Head of caudate nucleus (tissue), 42 donors: ENCODE measurements at places on chromosomes 3 and 15.

GRCh38 chr15:80788536-80788935 lies 9.4 kb downstream of the CEMIP start:
- DNase-seq: no peak

GRCh38 chr3:189513281-189514117 lies 117.7 kb upstream of the TP63 start:
- peak; percentile 13 for DNase-seq

DNA sequence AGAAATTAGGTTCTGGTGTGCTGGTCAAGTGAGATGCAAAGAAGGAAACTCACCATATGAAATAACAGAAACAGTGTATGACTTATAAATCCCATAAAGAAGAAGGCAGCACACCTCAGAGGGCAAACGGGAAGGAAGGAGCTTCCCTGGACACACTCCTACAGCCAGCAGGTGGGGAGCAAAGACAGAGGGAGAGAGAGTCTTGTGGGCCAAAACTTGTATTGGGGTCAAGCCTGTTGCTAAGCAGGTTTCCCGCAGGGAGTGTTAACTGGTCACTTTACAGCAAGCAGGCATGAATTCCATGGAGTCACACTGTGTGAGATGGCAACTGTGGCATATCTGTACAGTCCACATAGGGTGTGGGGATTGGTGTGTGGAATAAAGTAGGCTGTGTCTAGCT lies 222.9 kb upstream of the NDN start:
- no peak for DNase-seq

GRCh38 chr3:86634361-86634760 lies 356.6 kb downstream of the VGLL3 start:
- DNase-seq: no peak

- DNase-seq: no peak
Measured at GRCh38 chr3:192212335-192212734, 515.0 kb downstream of the FGF12 start.
